ENCODE measurements at places on chromosomes 5 and 9.

GRCh38 chr5:69048230-69048629 lies 45.6 kb upstream of the SLC30A5 start:
- peak; percentile 29 for DNase-seq

DNA sequence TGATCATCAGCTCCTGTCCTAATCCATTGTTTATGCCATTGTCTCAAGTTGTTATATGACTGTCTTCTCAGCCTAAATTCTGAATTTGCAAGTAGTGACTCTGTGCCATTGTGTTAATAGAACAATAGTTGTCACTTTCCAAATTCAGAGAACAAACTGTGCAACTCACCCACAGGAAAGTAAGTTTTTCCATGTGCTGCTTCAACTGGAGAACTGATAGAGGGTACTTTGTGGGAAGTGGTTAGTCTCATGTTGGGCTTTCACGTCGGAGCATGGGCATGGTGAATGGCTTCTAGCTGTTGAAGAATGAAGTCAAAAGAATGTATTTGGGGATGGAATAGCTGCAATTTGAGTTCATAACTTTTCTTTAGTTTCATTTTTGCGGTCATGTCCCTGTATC lies 146.0 kb downstream of the CD180 start:
- DNase-seq, result no peak

DNA sequence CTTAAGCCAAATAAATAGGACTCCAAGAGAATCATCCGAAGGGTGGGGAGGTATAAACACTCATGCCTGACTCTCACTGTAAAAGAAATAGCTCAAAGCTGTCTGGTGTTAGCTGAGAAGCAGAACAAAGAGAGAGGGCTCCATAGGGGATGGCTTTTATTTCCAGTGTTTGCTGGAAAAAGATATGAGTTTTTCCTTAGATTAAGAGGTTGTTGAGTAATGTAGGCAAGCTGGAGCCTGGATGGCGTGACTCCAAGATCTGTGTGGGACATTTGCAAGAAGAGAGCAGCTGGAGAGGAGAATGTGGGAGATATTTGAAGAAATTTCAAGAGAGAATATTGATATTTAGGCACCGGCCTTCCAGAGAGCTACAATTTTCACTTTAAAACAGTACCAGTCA lies 793.7 kb upstream of the RGMB start:
- no peak for DNase-seq

DNA sequence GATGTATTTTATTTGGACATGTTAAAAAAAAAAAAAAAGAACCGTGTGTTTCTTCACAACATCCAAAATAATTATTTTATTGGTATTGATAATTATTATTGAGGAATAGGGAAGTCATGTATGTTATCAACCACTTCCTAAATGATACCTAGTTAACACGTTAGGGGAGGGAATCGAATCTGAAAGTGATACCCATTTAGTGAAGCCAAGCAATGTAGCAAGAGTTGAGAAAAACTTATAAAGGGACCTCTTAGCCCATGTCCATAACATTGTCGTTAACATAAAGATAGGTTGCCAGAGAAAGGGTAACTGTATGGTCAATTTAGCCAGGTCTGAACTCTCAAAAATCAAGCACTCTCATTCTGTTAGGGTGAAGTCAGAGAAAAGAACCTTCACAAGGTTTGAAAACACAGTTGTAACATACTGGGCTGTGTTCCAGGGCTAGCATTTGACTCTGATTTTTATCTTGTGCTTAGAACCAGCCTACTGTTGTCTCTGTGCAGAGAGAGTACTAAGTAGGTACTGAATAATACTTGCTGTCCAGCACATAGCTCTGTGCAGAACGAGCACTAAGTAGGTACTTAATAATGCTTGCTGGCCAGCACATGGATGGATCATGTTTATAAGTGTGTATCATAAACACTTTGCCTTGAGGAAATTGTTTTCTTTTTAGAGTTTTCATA lies 60.4 kb downstream of the GHR start:
- DNase-seq, result no peak

GRCh38 chr9:133704711-133705181 lies 33.4 kb downstream of the SARDH start:
- DNase-seq, result no peak

GRCh38 chr5:132540764-132541163 lies 2.6 kb downstream of the IL5 start:
- DNase-seq, result no peak

DNA sequence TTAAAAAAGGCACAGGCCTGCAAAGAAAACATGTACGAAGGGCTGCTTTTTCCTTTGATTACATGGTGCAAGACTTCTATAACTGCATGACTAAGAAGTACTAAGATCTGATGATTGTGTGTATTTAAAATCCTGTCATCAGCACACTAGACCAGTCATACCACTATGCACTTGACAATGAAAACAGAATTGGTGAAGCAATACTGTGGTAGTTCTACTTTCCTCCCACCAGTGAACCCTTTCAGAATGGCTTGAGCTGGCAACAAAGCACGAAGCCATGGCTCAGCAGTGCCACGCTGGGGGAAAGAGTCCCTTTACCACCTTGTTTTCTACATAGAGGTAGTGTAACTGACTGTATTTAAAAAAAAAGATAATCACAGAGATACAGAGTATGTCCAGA lies 49.0 kb upstream of the POU5F2 start:
- no peak for DNase-seq

DNA sequence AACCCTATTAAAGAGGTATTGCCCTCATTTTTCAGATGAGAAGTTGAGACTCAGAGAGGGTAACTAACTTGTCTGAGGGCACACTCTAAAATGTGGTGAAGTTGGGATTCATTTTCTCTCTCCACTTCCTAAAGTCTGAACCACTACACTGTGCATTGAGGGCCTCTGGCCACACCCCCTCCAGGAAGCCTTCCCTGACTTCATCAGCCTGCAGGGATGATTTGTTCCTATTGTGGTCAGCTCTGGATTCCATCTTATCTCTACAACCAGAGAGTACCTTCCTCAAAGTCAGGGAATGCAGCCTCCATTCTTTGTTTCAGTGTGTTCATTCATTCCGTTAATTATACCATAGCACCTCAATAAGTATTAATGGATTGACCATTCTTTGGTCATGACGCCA lies 356.0 kb upstream of the PANK3 start:
- DNase-seq, result no peak

DNA sequence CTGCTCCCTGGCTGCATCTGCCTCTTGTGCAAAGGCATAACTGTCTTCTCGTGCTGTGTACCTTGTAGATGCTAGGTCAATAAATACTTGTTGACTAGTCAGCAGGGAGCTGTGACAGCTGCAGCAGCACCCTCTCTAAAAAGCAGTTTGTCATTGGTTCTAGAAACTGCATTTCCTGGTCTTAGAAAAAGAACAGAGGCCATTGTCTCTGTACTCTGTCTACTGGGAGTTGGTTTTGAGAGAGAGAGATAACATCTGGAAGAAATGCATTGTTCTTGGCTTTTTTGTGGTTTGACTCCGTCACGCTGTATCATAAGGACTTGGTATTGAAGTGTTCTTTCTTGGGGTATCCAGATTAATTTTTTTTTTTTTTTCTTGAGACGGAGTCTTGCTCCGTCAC lies 32.3 kb downstream of the SH3GLB2 start:
- DNase-seq, result no peak

GRCh38 chr5:41191249-41191648 lies 22.1 kb downstream of the C6 start:
- no peak for DNase-seq

- no peak for DNase-seq
These were observed 444.2 kb upstream of the RIOK2 start for GRCh38 chr5:97627272-97627671.

DNA sequence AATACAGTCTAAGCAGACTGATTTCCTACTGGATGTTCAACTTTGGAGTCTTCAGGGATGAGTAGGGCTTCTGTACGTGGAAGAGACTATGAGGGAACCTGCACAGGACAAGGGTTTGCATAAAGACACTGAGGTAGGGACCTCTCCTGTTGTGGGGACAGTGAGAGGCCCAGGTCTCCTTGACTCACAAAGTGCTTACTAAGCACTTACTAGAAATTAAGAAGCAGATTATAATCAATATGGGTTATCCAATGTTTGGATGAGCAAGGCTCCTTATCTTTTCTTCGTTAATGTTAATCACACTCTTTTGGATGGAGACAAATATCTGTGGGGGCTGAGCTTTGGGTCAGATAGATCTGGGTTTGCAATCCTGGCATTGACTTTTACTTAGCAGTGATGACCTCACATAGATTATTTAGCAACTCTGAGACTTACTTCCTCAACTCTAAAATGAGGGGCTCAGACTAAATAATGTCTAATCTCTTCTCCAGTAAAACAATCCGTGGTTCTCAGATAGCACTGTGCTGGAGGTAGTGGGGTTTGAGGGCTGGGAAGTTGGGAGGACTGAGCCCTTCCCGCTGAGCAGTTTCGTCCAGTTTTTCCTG lies 45.9 kb downstream of the PDCD1LG2 start:
- no peak for DNase-seq

GRCh38 chr5:136275601-136276000 lies 82.6 kb upstream of the SMIM32 start:
- DNase-seq, result no peak

DNA sequence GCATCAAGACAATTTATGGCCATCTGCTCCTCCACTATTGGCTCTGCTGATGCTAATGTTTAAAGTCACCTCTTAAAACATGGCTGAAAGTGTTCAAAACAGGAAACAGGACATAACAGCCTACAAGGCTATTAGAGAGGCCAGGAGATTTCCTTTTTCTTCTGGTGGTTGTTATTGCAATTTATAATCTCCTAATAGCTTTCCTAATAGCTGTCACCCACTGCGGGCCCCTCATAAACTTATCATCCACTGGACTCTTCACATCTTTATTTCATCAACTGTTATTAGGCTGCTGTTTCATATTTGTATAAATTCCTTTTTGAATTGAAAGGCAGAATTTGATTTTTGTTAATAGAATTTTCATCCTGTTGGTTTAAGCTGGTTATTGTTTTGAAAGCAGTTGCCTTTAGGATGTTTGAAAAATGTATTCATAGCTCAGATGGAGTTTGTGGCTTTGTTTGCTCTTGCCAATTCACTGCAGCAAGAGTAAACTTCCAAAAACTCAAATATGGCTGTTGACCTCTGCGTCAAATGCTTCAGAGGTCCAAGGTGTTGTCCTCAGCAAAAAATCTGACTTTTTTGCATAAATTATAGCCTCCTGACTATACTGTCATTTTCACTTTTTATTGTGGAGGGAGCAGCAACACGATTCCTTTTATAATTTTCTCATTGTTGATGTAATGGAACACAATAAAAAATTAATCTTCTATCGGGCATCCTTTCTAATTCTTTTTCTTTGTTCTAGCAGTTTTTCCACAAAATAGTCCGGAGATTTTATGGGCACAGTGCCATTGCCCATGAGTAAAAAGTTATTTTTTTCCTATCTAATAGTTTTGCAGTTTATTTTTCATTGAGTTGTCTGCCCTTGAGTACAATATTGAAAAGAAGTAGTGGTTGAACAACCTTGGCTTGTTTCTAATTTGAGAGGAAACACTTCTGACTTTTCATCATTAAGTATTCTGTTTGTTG lies 69.3 kb downstream of the MAT2B start:
- peak; percentile 21 for DNase-seq

DNA sequence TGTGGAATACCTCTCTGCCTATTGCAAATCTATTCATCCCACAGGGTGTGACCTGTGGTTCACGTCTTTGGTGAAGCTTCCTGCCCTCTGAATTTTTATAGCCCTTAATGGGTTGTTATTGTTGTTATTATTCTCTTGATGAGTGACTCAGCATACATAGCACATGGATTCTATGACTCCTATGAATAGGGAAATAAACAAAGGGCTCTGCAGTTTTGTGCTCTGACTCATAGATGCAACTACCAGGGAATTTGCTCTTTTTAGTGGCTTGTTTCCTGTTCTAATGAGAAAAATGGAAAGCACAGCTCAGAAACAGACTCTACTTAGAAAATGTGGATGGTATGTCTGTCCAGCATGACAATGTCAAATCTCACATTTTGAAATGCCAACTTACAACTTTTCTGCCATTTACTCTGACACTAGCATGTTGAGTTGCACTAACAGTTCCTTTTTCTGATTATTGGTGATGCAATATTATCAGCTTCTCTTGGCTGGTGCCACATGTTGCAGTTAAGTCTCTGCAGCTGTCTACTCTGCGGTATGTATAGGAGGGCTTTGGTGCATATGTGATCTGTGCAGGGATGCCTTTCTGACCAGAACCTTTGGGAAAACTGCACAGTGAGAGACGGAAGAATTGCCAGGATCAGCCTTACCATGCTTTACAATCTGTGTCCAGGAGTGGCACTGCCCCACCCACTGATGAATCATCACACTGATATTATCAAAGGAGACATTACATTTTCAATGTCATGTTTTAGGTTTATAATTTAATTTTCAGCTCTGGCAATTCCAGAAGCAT lies 996.4 kb upstream of the WWC1 start:
- DNase-seq, result no peak

DNA sequence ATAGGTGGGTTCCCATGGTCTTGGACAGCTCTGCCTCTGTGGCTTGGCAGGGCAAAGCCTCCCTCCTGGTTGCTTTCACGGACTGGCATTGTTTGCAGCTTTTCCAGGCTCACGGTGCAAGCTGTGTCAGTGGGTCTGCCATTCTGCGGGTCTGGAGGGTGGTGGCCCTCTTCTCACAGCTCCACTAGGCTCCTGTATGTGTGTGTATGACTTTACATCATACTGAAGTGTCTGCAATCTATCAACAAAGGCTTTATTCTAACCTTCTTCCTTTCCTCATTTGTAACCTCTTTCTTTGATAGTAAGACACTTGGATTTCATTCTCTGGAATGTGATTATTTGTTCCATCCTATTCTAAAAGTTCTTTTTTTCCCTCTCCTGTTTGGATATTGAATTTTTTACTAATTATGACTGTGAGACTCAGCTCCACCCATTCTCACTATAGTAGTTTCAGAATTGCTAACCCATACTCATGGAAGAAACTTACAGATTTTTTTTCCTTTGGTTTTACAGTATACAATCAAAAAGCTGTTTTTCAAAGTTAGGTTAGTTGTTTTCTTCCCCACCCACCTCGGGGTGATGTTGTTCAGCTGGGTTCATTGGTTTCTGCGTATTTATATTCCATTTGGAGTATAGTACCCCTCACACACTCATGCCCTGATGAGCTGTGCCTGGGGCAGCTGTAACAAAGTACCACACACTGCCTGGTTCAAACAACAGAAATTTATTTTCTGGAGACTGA lies 144.6 kb upstream of the OTULINL start:
- DNase-seq, result no peak

Measured in NCI-H446 (cell line).